ENCODE measurements at places on chromosomes 7 and 10. TPM values are rescaled to one million over a fixed set of nuclear protein-coding genes. Genes with fewer than 3 reads are reported as not detected.

SLC18A3 gene
- not detected for total RNA-seq

PLXDC2 gene
- not detected for total RNA-seq

GALNT17 gene
- total RNA-seq, result not detected

GLRX3 gene
- total RNA-seq, result 65.0 TPM

RARRES2 gene
- total RNA-seq, result not detected

MYO3A gene
- not detected for total RNA-seq

TEX47 gene
- not detected for total RNA-seq

OGDH gene
- 134 TPM for total RNA-seq

PRPS1L1 gene
- not detected for total RNA-seq

C10orf105 gene
- 0.18 TPM for total RNA-seq

SRGN gene
- total RNA-seq, result 616 TPM

HEPACAM2 gene
- total RNA-seq, result not detected

NFE2L3 gene
- total RNA-seq, result 20.1 TPM

HABP2 gene
- not detected for total RNA-seq

LLCFC1 gene
- not detected for total RNA-seq

PTPRE gene
- 27.1 TPM for total RNA-seq

TRRAP gene
- 56.2 TPM for total RNA-seq

PHYHIPL gene
- not detected for total RNA-seq

CALY gene
- not detected for total RNA-seq

CALHM1 gene
- total RNA-seq, result 1.1 TPM

TMEM178B gene
- total RNA-seq, result 0.18 TPM

HHEX gene
- total RNA-seq, result not detected

GPR26 gene
- not detected for total RNA-seq

TMEM229A gene
- total RNA-seq, result not detected

ECHDC3 gene
- total RNA-seq, result 0.16 TPM

SEMA4G gene
- 0.26 TPM for total RNA-seq

MRPS24 gene
- 75.3 TPM for total RNA-seq

GPR85 gene
- not detected for total RNA-seq

TMEM72 gene
- not detected for total RNA-seq

VSTM2A gene
- total RNA-seq, result not detected

TMEM139 gene
- 1.7 TPM for total RNA-seq

COL28A1 gene
- not detected for total RNA-seq

YAE1 gene
- 10.0 TPM for total RNA-seq

TCAF2 gene
- total RNA-seq, result 20.8 TPM

GSTO2 gene
- 1.3 TPM for total RNA-seq

GRM3 gene
- not detected for total RNA-seq

SPRN gene
- not detected for total RNA-seq

CREB3L2 gene
- total RNA-seq, result 24.0 TPM

SNX10 gene
- 42.8 TPM for total RNA-seq

ZFYVE27 gene
- 32.8 TPM for total RNA-seq

ZNF117 gene
- 4.9 TPM for total RNA-seq

All from activated CD8-positive, alpha-beta memory T cell treated with anti-CD3 and anti-CD28 coated beads, Interleukin-2, amount 10 ng/mL, durations not matched to agents 7 days and 5 days (primary cell).